ENCODE measurements at places on chromosomes 6 and 20.

DNA sequence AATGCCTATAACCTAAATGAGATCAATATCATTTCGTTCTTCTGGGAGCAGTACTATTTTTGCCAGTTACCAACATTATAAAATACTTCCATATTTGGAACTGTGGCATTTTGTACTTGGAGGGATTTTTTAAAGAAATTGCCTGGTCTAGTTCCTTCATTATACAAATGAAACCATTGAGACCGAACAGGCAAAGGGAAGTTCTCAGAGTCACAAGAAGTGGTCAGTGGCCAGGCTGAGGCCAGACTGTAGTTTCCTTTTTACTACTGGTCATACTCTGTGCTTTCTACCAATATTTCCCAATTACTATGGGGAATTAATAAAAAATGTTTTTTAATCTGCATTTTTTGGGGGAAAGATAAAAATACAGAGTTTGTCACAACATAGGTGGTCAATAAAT lies 332.0 kb downstream of the NRN1 start:
- no peak for DNase-seq

GRCh38 chr20:6075428-6076219 lies 21.8 kb upstream of the LRRN4 start:
- no peak for DNase-seq

DNA sequence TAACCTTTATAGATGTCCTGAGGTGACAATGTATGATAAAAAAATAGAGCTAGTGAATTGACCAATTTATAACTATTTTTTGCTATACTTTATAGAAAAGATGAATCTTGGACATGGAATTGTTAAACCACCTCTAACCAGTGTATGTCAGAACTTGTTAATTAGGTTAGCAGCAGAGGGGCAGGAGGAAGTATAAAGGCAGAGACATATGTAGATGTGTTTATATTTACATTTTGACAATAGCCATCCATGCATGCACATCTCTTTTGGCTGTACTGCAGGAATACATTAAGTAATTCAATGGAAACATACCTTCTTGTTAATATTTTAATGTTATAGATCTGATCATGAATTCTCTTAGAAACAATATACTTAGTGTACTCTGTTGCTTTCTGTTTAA lies 254.6 kb upstream of the NT5E start:
- no peak for DNase-seq

GRCh38 chr20:63509088-63509564 lies 10.2 kb upstream of the EEF1A2 start:
- no peak for DNase-seq

GRCh38 chr6:117025310-117025709 lies 148.3 kb downstream of the RFX6 start:
- no peak for DNase-seq

- no peak for DNase-seq
Measured at GRCh38 chr6:79305020-79305419, 70.5 kb upstream of the HMGN3 start.

- DNase-seq = no peak
Measured at GRCh38 chr6:136007345-136007744, 155.8 kb downstream of the PDE7B start.

- DNase-seq = no peak
Measured at GRCh38 chr6:169955731-169956437, 204.5 kb downstream of the ERMARD start.

DNA sequence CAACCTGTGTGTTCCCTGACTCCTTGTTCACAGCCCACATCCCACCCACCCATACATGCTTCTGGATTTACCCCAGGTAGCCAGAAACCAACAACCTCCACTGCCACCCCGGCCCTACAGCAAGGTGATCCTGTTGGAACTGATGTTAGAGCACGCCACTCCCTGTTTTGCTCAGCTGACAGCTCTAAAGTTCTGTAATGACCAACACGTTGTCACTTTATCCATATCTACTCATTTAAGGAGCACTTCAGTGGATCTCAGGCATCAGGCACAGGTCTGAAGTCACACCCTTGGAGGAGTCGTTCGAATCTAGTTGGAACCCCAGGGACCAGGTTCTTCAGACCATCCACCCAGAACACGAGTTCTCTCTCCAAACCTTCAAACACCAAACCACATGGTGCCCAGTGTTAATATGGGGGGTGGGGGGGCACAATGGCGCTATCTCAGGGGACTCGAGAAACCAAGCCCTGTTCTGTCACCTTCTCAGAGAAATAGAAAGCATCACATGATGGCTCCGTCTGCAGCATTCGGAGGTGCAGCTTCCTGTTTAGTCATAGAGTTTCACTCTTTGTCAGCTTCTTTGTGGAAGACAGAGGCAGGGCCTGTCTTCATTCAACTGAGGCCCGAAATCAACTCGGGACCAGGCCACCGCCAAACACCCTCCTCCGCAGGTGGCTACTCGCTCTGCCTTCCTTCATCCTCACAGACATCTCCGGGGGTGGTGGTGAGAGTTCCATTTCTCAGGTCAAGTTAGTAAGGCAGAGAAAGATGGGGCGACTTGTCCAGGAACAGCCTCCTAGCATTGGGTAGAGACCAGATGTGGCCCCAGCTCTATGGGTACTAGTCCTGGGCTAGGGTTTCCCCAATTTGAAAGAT lies 142.2 kb downstream of the NFATC2 start:
- peak; percentile 85 for DNase-seq

GRCh38 chr20:57167971-57168701 lies 98.3 kb downstream of the BMP7 start:
- no peak for DNase-seq

GRCh38 chr20:35146299-35146919 lies 727 bp downstream of the EDEM2 start:
- DNase-seq = no peak

GRCh38 chr20:52592567-52592966 lies 379.6 kb upstream of the TSHZ2 start:
- DNase-seq = no peak

- no peak for DNase-seq
Measured at GRCh38 chr6:101397199-101397598, 3.7 kb downstream of the GRIK2 start.

DNA sequence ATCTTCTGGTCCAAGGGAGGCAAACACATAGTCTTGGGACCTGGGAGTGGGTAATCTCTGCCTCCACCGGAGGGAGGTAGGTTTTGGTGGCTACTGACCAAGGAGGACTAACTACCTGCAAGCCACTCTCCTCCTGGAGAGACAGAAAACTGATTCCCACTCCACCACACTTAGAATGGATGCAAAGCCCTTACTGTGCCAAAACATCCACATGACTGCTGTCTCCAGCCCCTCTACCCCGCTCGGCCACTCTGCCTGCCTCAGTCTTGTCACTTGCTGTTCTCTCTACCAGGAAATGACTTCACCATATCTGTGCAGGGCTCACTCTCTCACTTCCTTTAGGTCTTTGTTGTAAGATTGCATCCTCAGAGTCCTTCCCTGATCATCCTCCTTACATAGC lies 129.5 kb upstream of the ARG1 start:
- DNase-seq = no peak

GRCh38 chr6:313917-314316 lies 21.6 kb downstream of the DUSP22 start:
- DNase-seq = no peak

GRCh38 chr20:25040438-25040831 lies 17.5 kb downstream of the ACSS1 start:
- no peak for DNase-seq

- no peak for DNase-seq
Measured at GRCh38 chr6:98977671-98978292, 30.0 kb upstream of the FBXL4 start.

DNA sequence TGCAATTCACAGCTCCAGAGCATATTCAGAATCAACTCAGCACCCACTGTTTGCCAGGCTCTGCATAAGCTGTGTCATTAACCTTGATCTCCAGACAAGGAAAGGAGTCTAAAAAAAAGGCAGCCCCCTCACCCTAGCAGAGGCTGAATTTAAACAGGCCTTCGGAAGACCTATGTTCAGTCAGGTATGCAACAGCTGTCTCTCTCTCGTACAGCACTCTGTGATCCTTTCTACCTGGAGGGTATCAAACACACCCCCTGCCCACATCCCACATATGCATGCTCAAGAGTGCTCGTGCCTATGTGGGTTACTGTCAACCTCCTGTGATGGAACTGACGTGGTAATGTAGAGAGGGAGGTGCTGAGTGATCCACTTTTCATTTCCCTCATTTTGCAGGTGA lies 8.5 kb downstream of the PLAGL2 start:
- no peak for DNase-seq

DNA sequence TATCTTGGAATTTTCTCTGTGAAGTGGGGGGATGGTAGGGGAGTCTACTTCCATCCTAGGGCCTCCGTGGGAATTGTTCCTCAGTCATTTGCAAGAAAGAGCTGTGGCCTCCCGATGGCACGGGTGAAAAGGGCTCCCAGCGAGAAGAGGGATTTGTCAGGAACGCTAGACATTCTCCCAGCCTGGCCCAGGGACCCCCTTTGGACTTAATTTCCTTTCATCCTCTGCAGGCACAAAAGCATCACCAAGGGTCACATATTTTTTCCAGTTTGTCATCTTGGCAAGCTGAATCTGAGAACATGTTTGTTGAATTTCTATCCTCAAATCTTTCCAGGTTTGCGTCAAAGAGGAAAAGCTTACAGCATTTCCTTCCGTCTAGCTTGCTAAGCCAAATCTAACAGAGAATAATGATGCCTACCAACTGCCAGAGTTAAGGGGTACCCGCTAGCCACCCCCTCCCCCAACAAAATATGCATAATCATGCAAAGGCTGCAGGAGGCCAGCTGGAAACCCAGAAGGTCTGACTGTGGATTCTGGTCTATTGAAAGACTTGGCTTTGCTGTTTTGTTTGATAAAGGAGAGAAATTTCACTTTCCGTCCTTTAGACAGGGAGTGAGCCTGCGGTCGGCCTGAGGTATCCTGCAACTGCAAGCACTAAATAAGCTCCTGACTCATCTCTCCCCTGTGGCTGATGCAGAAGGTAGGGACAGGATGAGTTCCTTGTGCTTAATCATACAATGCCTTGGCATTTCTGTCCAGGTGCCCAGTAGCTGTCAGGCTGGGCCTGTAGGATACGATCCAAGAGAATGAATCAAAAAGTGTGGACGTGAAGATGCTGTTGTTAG lies 23.1 kb downstream of the PSMG4 start:
- no peak for DNase-seq

DNA sequence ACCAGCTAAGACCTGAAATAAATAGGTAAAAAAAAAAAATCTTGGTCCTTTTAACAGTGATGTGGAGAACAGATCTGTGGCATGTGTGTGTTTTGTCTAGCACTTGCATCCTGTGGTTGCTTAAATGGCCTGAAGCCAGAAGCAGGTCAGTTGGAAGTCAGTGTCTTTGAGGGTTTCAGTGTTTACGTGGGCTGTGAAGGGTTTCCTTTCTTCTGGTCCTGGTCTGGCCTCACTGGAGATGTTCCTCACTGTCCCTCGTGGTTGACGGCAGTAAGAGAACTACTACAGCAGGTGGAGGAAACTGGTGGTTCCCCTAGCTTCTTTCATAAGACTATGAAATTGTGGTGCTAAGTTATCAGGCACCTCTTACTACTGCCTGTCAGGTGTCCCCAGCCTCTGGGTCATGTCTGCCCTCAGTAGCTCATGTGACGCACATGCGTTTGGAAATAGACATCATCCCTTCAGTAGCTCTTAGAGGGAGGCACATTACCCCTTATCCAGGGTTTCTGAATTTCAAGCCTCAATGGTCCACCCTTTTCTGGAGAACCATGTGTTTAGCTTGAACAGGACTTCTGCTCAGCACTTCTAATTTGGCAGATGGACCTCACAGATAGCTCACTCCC lies 59.4 kb upstream of the SCP2D1 start:
- DNase-seq = peak; percentile 66

DNA sequence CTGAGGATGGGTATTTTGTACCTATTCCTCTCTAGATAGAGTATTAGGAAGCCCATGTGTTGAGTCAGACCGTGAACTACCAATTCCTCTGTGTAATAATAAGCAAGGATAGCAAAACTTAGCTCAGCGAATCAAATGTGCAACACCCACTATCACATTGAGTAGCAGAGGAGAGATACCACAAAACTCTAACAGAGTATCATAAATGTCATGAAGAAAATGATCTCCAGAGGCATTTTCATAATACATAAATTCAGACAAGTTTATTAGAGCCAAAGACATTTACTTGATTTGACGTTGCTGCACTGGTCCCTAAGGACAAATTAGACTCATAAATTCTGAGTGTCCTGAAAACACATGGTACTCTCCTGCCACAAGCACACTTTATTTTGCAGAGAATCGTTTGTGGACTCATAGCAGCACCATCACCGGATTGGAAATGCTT lies 245.2 kb downstream of the HAO1 start:
- no peak for DNase-seq

All from GM13977 (cell line).